Activated naive CD4-positive, alpha-beta T cell treated with anti-CD3 and anti-CD28 coated beads for 36 hours (primary cell): ENCODE measurements at places on chromosomes 12 and 14.

DNA sequence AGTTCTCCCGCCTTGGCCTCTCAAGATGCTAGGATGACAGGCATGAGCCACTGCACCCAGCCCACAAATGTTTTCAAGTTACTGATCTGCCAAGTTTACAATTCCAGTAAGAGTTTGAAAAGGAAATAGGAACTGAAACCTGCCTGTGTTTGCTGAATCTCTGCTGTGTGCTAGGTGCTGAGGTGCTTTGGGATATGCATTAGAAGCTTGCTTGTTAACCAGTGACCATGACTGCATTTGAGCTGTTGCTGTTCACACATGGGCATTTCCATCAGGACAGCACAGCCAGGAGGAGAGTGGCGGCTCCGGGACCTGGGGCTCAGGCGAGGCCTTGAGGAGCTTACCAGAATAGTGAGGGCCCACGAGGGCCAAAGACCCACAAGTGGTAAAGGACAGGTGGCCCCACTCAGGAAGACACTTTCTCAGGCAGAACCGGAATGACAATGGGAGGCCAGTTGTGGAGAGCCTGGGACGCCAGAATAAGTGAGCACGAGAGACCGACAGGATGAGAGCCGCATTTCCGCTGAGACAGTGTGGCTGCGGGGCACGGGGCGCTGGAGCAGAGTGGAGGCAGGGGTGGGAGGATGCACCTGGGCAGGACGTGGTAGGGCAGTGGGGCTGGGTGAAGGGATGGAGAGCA lies 54.5 kb upstream of the MMP17 start:
- DNase-seq, result peak; percentile 62

DNA sequence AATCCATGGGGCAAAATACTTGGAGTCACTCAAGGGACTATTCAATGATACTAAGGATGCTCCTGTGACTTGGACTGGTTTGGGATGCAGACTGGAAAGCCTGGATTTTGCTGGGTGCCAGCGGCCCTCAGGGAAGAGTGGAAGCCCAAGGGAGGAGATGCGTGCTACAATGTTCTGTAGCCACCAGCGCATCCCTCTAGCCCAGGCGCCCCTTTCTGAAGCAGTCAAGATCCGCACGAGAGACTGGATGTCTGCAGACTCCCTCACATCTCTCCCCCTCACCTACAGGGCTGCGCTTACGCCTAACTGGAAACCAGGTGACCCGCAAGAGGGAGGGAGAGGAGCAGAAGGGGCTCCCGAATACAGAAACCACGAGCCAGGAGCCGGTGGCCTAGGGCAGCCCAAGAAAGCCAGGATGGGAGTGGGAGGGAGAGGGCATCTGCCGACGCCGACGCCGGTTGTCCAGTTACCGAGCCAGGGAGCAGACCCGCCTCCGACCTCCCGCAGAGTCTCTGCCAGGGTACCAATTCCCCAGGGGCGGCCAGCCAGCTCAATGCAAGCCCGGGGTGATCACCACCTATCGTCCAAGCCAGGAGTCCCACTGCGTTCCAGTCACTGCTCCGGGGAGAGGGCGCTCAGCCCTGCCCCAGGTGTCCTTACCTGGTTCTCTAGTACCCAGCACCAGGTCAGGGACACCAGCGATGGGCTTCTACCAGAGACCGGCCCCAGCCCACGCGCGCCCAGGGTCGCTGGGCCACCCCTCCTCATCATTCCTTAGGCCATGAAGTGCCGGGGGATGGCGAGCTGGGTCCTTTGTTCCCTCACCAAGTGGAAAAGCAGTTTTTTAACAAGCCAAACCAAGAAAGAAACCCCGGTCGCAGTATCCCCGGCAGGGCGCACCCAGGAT lies 1.2 kb downstream of the NTN4 start:
- no peak for DNase-seq

DNA sequence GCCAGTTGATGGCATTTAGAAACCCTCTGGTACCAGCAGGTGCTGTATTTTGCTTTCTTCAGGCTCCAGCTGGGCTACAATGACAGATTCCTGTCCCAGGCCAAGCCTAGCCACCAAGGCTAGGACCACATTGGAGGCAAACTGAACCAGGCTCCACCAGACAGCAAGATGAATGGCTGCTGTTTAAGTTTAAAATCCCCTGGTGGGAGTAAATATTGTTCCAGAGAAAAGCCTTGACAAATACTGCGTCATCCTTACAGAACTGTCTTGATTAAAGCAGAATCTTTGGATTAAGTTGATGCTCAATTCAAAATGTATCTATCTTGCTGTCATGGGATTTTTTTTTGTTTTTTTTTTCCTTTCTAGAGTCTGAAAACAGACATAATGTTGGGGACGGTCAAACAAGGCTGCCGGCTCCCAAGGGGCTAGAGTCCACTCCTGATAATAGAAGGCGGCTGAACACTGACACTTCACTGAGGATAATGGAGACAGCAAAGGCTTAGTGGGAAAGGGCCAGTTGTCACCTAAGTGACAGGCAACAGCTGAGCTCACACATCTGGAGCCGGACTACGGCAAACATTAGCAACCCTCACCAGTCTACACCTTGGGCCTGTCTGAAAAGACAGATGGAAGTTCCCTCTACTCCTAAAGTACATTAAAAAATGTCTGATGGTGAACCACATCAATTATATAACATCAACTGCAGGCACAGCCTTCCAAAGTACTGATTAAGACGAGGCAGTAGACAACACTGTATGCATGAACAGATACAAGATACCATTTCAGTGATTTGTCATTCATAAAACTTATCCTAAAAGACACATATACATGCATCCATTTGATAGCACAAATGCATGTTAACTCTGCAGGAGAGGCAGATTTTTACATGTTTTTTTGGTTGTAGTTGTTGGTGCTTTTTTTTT lies 1.7 kb downstream of the PRICKLE1 start:
- no peak for DNase-seq

DNA sequence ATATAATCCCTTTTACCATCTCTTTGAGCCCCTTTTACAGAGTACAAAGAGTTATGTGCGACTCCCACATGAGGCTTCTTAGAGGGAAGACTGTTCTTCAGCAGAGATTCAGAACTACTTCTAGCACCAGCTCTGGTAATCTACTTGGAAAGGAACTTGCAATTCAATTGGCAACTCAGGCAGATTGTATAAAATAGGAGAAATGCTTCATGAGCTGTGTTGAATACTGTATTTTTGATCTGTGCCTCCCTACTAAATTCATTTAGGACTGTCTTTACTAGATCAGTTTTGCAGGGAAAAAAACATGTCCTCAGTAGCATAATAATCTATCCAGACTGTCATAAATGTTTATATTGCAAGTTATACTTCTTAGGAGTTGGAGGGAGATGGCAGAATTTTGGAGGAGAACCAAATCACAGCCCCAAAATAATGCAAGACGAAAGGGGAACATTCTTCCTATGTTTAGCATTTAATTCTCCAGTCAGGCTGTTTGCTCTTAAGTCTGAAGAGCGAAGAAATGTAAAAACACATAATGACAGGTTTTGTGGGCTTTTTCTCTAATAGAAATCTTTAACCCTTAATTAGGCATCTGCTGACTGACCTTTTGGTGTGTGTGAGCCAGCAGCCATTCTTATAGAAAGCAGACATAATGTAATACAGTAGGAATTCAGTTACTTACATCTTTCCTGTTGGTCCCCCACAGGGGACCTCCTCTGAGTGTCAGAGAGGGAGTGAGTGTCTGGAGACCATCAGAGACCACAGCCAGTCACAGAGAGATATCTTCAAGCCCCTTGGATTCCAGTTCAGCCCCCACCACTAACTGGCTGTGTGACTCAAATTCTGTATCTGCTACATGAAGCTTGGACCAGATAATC lies 3.9 kb downstream of the ANO4 start:
- no peak for DNase-seq

- no peak for DNase-seq
Measured at GRCh38 chr12:114409852-114410600, 4.1 kb upstream of the TBX5 start.

DNA sequence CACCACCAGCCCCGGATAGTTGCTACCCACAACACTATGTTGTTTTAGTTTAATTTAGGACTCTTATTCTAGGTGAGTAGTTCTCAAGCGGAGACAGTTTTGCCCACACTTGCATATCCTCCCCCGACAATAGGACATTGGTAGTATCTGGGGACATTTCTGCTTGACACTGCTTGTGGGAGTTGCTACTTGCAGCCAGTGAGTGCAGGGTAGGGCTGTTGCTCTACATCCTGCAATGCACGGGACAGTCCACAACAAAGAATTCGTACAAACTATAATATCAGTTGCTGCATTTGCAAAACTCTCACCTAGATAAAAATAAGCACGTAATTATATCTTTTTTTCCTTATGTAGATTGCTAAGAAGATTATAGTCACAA lies 111.8 kb upstream of the DNM1L start:
- no peak for DNase-seq

- DNase-seq, result no peak
Measured at GRCh38 chr14:20428010-20428365, 8.0 kb downstream of the KLHL33 start.

DNA sequence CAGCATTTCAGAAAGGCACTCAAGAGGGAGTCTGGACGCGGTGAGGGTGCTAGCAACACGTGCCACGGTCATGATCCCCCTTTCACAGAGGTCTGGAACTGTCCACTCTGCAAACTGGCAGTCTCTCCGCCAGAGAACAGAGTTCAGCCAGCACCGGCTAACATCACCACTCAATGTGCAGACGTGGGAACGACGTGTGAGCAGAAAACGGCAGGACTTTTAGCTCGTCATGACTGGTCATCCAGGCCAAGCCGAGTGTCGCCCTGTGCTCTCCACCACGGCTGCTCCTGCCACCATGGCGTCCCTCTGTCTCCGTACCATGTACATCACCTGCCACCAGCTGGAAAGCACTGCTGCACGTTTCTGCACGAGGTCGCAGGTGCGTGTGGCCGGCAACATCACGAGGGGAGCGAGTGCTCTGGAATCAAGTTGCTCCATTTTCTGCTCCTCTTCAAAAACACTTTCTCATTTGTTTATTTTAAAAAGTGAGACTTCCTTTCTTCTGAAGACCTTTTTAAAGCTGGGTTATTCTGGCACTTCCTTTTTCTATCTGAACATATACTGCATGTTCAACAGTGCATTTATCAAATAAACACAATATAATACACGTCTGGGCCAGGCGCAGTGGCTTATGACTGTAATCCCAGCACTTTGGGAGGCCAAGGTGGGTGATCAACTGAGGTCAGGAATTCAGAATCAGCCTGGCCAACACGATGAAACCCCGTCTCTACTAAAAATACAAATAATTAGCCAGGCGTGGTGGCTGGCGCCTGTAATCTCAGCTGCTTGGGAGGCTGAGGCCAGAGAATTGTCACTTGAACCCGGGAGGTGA lies 28.0 kb downstream of the SLC15A4 start:
- DNase-seq, result no peak

DNA sequence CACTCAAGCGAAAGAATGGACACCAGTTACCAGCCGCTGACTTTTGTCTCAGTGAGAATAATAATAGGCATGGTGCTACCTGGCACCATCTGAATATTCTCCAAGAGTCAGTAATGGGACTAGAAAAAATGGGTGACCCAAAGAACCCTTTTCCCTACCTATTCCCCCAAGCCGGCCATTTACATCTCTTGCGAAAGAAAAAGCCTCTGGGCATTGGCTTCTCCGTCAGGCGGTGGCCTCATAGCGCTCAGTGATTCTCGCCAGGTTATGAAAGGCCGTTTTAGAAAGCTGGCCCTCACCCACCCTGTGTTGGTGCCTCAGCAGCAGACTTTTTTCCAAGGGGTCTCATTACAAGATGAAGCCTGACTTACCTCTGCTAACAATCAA lies 523 bp upstream of the SLC6A15 start:
- DNase-seq, result no peak

DNA sequence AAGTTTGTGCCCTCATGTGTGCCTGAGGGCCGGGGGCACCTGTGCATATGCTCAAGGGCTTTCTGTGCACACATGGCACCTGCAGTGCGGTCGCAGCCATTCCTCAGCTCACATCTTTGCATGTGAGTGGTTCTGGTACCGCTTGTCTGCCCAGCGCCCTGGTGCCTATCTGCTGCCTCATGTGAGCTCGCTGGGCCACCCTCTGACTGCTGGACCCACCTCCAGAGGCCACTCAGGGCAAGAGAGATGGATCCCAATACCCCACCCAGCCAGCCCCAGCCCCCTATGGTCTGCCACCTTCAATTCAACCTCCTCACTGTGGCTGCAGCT lies 5.4 kb upstream of the AMN start:
- no peak for DNase-seq

- no peak for DNase-seq
Measured at GRCh38 chr14:63492391-63492790, 50.8 kb downstream of the PPP2R5E start.

- no peak for DNase-seq
Measured at GRCh38 chr12:25808604-25809003, 149.9 kb upstream of the RASSF8 start.

- DNase-seq, result no peak
Measured at GRCh38 chr12:6824901-6825381, 3.3 kb upstream of the P3H3 start.

DNA sequence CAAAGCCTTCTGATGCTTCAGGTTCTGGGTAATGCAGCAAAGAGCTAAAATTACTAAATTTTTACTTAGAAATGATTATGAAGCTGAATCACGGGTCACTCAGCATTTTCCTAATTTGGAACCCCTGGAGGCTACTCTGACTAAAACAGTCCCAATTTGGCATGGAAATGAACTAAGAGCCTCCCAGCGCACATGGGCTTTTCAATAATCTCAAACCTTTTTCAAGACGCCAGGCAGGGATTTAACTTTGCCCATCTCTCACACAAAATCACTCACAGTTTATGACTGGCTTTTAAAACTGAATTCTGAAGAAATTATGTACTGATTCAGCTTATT lies 68.3 kb downstream of the LLPH start:
- DNase-seq, result no peak

GRCh38 chr12:26077915-26078702 lies 46.7 kb downstream of the BHLHE41 start:
- no peak for DNase-seq

DNA sequence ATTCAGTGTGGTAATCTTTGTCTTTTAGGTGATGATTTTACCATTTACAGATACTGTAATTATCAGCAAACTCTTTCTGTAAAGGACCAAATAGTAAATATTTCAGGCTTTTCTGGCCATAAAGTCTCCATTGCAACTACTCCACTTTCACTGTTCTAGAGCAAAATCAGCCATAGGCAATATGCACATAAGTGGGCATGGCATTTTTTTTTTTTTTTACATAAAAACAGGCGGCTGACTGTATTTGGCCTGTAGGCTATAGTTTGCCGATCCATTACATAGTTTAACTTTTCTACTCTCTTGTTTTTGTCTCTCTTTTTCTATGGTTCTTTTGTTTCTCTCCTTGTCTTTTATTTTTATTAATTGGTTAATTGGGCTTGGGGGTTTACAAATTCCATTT lies 39.4 kb downstream of the RPH3A start:
- DNase-seq, result no peak

DNA sequence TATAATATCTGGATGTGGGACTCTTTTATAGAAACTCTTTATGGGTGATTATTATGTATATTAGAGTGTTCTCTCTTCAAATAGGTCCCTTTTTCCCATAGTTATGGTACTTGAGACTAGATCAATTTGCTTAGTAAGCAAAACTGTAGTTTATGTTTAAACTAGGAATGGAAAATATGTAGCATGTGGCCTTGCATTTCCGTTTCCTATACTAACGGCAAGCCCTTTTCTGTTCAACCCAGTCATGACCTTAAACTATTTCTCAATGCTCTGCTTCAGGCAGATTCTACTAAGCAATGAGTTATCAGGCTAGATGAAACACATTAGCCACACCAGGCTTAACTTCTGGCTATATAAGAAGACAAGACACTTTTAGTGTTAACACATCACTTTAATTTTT lies 84.6 kb downstream of the OTOGL start:
- DNase-seq, result no peak
